ENCODE measurements at places on chromosomes 7 and 10. TPM values are rescaled to one million over a fixed set of nuclear protein-coding genes. Genes with fewer than 3 reads are reported as not detected.

GRCh38 chr7:113197274-113197673 is 78.9 kb upstream of the SMIM30 start:
- DNase-seq: no peak

- DNase-seq: no peak
Observed at GRCh38 chr7:128427289-128427891, 17.6 kb upstream of the IMPDH1 start.

ATP6V0A4 gene
- not detected for total RNA-seq

MYOZ1 gene
- not detected for total RNA-seq

FBXO24 gene
- total RNA-seq: 1.0 TPM

HOXA9 gene
- 0.09 TPM for total RNA-seq
